Progenitor cell of endocrine pancreas (in vitro differentiated cells): ENCODE measurements at places on chromosomes 5 and 9.
A peak's percentile ranks its signal among the peaks of the same experiment; 100 is the strongest.

DNA sequence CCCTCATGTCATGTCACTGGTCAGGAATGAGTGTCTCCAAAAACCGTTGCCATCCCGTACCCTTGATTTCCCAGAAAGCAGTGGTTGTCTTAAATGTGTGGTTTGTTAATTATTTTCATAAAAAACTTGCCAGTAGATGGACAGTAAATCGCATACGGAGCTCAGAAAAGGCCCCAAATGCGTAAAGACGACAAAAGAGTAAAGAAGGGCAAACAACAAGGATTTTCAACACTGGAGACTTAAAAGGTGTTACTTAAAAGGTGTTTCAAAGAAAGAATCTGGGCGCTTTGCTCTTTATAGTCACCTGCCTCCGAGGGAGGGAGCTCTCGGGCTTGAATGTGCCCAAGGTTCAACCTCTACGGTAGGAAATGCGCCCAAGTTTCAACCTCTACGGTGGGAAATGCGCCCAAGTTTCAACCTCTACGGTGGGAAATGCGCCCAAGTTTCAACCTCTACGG lies 734 bp downstream of the KIF27 start:
- DNase-seq = no peak

GRCh38 chr5:131430794-131431193 lies 166.9 kb downstream of the CDC42SE2 start:
- DNase-seq = no peak

DNA sequence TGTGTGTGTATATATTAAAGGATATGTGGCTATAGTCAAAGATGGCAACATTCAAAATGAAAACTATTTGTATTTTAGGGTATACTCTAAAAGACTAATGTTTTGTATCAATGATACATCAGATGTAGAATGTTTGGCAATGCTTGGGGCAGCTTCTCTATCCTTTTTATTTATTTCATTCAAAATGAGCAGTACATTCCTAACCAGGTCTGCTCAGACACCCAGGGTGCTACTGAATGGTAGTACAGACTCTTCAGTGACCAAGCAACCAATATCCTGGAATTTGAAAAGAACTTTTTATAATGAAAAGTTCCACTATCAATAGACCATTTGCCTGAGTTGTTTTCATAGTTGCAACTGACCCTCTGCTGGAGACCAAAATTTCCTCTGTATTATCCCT lies 23.9 kb downstream of the MEGF9 start:
- DNase-seq = no peak

- no peak for DNase-seq
Observed at GRCh38 chr5:7213525-7213924, 182.4 kb upstream of the ADCY2 start.

GRCh38 chr9:130189840-130190239 lies 17.6 kb downstream of the NCS1 start:
- DNase-seq = no peak

GRCh38 chr5:125422342-125422741 lies 675.9 kb upstream of the ZNF608 start:
- DNase-seq = no peak

- no peak for DNase-seq
Observed at GRCh38 chr5:126716861-126717260, 60.1 kb upstream of the LMNB1 start.

DNA sequence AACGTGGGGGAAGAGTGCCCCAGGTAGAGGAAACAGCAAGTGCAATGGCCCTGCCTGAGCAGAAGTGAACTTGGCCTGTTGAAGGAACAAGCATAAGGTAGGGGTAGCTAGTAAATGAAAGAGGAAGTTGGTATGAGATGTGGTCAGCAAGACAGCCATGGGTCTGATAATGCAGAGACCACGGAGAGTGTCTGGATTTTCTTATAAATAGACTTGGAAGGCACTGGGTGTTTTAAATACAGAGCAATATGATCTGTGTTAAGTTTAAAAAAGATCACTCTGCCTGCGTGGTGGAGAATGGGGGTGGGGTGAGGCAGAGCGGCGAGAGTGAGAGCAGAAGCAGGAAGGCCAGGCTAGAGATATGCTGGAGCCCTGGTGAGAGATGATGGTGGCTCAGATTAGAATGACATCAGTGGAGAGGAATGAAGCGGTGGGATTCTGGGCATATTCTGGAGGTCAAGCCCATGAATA lies 4.2 kb downstream of the ADAM19 start:
- DNase-seq = no peak

DNA sequence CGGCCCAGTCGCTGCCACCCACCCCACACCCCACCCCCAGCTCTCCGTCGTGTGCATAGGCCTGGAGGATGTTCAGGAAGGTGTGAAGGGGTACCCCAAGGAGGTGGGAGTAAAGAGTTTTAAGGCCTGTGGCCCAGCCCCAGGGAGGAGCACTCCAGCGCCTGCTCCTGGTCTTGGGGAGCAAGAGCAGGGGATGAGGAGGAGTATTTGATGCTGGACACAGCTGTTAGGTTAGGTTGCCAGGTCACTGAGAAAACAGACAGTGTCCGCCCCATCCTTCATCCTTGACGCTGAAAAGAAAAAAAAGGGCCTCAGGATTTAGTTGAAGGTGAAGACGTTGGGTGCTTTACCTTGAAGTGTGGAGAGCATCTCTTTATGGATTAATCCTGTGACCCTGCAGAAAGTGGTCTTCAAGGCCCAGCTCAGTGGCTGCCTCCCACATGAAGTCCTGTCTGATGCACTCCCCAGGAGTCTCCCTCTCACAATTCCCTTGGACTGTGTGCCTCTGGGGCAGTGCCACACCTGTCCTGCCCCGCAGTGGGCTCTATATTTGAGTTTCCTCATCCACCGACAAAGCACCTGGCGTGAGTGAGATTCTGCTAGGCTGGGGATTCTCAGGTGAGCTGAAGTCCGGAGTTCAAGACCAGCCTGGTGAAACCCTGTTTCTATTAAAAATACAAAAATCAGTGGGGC lies 101.8 kb downstream of the SPRY4 start:
- no peak for DNase-seq

GRCh38 chr9:133073086-133074014 lies 11.6 kb downstream of the CEL start:
- DNase-seq = no peak

GRCh38 chr5:138339091-138339456 lies 1.0 kb downstream of the FAM53C start:
- no peak for DNase-seq

DNA sequence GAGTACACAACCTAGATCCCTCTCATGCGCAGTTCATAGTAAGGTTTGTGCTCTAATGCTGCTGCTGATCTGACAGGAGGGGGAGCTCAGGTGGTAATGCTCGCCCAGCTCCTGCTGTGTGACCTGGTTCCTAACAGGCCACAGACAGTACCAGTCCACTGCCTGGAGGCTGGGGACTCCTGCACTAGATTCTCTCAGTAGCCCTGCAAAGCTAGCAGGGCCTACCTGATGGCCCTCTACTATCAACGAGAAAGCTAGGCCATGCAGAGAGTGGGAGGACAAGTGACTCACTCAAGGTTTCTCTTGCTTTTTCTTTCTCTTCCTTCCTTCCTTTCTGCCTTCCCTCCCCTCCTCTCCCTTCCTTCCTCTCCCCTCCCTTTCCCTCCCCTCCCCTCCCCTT lies 55.1 kb upstream of the TEX48 start:
- DNase-seq = no peak

GRCh38 chr5:150109921-150110320 lies 23.6 kb upstream of the CSF1R start:
- no peak for DNase-seq

DNA sequence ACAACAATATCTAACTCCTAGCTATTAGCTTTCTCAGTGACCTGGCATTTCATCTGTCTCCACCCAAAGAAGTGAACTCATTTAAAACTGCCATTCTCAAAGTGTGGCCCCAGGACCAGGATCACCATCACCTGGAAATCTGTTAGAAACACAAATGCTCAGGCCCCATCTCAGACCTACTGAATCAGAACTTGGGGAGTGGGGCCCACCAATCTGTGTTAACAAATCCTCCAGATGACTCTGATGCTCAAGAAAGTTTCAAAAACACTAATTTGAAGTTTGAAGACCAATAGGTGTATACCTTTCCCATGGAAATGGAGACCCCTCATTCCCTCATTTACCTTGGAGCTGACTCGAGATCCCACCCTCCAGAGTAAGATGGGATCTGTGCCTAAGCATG lies 72.3 kb downstream of the PRELID2 start:
- no peak for DNase-seq

DNA sequence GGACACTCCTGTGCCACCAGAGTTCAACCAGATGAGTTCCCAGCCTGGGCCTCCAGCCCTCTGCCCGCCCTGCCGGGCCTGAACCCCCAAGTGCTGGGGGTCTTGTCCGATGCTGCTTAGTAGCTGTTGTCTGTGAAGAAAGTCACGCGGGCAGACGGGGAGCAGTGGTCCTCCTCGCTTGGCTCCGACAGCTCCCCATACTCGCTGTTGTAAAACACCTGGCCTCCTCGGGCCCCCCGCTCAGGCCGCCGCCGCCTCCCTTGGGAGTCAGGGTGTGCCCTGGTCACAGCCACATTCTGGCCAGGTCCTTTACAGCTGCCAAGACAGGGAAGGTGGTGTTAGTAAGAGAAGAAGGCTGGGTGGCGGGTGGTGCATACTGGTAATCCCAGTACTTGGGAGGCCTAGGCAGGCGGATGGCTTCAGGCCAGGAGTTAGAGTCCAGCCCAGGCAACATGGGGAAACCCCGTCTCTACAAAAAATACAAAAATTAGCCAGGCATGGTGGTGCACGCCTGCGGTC lies 11.8 kb upstream of the SCGB3A1 start:
- no peak for DNase-seq

GRCh38 chr9:114117996-114118830 lies 19.1 kb upstream of the KIF12 start:
- peak; percentile 46 for DNase-seq

DNA sequence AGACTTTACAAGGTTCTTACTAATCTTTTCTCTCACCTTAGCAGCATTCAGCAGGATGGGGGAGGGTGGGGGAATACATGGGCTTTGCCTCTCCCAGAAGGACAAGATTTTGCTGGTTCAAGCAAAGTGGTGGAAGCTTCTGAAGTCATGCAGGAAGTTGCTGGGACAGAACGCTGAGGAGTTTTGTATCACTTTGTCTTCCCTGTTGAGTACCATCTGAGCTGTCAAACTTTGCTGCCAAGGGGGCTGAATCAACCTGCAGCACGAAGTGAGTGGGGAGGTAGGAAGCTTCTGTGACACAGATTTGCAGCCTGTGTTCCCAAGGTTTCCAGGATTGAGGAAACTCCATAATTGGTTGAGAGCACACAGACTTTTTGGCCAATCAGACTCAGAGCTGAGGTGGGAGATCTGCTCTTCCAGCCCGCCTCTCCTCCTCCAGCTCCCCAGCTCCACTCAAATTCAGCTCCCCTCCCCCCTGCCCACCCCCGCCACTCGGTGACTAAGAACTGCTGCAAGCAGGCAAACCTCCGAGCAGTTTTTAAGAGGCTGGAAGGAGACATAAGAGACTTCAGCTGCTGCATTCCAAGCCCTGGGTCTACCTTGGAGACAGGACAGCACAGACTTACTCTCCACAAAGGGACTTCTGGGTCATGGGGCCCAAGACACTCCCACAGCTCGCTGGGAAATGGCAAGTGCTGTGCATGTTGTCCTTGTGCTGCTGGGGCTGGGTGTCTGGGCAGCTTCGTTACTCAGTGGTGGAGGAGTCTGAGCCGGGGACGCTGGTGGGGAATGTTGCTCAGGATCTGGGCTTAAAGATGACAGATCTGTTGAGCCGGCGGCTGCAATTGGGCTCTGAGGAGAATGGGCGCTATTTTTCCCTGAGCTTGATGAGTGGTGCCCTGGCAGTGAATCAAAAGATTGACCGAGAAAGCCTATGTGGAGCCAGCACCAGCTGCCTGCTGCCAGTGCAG lies at the start of gene PCDHGC5:
Gene PCDHGC5 (plus strand): TSS at position 491 of the 971 bp plus-strand sequence. CDS start 160 bp downstream, at position 651.
- no peak for DNase-seq

DNA sequence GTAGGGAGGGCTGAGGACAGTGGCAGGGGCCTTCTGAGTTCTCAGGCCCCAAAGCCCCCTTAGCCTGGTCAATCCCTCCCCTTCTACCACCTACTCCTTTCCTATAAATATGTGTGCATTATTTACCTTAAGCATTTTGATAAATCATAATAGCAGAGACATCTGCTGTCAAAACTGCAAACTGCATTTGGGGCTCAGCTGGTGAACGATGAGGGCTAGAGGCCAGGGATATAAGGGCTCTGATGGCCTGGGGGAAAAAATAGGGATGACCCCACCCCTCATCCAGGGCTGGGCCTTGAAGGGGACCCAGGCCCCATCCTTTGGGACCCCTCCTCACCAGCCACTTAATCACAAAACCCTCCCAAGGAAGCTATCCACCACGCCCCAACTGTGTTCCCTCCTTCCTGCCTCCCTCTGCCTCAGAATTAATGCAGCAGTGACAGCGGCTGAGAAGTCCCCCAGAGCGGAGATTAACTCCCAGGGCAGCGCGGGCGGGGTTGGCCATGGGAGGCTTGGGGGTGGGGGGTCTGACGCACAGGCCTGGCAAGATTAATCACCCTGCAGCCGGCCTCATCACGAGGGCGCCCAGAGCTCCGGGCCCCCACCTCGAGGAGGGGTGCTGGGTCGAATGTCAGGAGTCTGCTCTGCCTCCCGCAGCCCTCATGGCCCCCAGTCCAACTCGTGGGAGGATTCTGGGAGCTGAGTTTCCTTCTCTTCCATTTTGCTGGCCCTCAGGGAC lies 42.1 kb downstream of the CXXC5 start:
- DNase-seq = no peak
